ENCODE measurements at places on chromosomes 1 and 21.
A peak's percentile ranks its signal among the peaks of the same experiment; 100 is the strongest.

DNA sequence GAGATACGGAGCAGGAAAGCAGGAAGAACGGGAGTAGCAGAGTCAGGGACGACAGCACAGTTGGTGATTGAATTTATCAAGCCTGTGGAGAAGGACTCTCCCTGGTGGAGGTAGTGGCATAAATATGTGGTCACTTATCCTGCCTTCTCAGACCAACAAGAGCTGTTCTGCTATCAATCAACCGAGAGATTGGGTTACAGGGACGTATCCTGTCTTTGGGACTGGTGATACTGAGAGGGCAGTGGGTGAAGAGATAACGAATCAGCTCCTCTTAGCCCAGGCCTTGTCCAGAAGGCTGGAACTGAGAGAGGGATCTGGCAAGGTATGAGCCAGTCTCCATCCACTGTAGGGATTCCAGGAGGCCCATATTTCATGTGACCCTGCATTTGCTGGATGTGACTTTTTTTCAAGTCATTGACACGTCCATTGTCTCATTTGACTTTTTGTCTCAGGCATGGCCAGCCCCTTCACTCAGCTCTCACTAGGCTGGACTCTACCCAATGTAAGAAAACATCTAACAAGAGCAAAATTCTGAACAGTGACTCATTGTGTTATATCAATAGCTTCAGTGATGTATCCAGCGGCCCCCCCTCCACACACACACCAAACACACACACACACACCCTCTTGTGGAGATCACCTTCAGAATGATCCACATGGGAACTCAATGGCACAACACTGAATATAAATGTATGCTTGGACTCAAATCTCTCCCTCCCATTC lies 11.3 kb downstream of the C1orf116 start:
- no peak for DNase-seq

DNA sequence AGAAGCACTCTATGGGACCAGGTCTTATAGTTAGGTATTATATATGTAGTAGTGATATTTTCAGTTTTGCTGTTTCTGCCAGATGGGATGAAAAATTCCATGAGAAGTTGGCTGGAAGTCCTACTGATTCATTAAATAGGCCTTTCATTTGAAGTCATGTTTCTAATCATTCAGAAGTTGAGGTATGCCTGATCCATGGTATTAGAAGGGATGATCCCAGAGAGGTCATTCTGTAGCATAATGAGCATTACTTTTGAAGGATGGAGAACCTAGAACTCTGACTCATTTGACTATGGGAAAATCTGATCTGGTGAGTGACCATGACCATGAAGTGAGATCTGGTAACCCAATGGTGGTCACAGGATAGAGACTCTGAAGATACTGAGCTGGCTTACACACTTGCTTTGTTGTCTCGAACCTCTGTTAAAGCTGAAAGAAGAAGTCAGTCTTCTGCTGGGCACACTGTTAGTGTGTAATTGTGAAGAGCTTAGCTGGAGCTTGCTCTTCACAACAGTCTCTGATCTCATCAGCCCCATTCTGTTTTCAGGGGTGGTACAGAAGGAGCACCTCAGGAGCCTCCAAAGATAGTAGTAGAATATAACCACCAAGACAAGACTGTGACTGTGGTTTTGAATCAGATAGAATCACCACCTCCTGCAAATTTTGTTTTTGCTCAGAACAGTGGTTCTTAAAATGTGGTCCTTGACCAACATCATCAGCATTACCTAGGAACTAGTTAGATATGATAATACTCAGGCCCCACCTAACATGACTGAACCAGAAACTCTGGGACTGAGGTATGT lies 9.0 kb downstream of the MGST3 start:
- DNase-seq: no peak

- peak; percentile 53 for DNase-seq
Measured at GRCh38 chr21:44331650-44332307, 7.4 kb downstream of the CFAP410 start.

DNA sequence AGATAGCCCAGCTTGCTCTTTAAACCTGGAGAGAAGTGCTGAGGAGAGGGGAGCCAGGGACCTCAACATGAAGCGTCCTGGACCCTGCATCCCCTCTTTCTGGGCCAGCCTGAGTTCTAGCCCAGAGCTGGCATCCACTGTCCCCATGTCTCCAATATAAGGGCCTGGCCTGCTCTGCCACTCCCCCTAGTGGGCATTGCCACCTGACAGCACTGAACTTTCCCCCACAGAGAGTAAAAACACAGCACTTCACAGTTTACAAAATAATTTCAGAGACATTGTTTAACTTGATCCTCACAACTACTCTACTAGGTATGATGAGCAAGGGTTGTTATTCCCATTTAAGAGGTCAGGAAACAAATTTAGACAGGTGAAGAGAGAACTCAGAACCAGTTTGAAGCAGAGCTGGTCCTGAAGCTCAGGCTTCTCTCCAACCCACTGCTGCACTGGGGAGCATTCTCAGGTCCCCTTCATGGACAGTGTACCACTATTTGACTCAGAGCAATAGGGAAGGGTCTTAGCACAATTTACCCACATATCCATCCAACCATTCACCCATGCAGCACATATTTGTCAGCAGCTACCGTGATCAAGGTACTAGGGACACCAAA lies 151.2 kb downstream of the DMRTA2 start:
- no peak for DNase-seq

DNA sequence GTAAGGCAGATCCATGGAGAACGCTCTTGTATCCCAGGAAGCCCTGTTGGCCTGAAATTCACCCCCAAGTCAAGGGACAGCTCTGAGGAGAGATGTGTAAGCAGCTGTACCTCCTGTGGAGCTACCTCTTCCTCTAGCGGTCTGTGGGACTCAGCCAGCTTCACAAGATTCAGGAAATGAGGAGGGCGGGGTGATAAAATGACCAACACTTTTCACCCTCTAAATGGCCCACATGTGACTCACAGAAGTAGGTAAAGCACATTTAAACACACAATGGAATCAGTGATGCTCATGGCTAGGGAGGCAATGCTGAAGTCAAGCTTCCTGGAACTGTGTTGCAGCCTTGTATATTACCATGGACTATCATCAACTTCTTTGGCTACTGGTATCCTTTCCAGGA lies at the start of gene SH2D1B:
TSS of gene SH2D1B (minus strand) at position 135 of the 400 bp plus-strand sequence. CDS start at position 15, 120 bp downstream.
- DNase-seq: no peak

GRCh38 chr1:65082346-65083040 lies 65.5 kb upstream of the AK4 start:
- DNase-seq: no peak

DNA sequence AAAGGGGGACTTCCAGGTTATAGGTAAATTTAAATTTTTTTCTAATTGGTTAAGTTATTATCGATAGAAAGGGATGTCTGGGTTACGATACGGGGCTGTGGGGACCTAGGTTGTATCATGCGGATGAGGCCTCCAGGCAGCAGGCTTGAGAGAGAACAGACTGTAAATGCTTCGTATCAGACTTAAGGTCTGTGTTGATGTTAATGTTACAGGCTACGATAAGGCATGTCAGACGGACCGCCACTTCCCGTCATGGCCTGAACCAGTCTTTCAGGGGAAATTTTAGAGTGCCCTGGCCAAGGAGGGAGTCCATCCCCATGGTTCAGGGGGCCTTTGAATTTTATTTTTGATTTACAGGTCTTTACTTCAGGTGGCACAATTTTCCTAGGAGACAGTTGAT lies 16.7 kb downstream of the ABCG1 start:
- no peak for DNase-seq

DNA sequence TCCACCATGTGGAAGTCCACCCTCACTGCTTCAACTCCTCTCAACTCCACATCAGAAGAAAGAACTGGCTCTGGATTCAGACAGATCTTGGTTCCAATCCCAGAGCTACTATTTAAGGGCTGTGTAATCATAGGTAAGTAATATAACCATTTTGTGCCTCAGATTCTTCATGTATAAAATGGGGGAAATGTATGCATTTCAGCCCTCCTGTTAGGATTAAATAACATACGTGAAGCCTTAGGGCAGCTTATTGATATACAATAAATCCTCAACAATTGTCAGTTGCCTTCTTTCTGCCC lies 23.3 kb downstream of the OTUD7B start:
- DNase-seq: no peak

DNA sequence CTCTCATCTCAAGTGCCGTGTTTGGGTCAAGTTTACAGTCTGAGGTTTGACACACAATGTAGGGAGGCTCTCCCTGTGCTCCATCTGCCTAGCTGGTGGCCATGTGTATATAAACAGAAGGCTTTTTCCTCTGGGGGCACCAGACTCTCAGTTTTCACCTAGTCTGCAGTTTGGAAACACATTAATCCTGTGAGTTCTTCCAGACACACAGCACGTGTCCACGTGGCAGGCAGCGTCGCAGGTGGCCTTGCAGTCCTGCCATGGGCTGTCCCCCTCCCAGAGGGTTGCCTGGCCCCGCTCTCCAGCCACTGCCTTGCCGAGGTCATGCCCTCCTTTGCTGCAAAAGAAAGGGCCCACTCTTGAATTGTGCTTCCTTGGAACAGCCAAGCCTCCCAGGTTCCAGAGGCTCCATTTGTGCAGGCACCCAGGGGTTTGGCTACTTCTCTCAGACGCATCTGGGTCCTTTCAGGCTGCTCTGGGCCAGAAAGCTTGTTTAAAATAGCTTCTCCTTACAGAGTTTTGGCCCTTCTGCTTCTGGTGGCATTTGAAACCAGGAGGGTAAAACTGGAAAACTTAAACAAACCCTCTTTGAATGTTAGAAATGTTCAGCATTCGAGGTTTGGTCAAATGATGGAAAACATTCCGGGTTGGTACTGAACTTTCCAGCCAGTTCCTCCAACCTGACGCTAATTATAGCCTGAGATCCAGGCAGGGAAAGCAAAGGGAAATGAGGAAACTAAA lies 4.4 kb upstream of the RUNX1 start:
- DNase-seq: no peak

DNA sequence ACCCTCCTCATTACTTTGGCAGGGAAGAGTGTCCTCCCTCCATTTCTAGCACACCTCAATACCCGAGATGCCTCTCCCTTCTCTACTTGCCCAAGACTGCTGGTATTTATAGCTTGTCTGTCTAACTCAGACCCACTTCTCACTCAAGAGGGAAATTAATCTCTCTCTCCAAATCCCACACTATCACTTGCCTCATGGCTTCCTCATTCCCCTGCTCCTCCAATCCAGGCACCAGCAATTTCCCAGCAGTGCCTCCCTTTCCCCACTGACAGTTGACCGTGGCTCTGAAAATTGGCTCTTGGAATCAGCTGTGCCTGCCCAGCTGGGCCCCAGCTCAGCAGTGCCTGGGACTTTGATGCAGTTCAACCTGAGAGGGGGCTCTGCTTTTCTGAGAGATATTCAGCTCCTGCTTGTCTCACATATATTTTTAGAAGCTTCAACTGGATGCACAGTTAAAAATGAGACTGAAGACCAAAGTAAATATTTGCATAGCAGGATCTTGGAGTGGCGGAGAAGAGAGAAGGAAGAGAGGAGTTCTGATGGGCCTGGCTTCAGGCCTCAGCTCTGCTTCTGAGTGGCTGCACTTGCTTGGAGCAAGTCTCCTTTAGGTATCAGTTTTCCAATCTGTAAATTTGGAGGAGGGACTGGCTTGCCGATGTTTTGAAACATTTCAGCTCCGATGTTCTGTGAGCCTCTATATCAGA lies 81.1 kb upstream of the SPATA6 start:
- DNase-seq: no peak

- no peak for DNase-seq
Measured at GRCh38 chr1:242162140-242162539, 163.2 kb upstream of the MAP1LC3C start.

- DNase-seq: no peak
Measured at GRCh38 chr1:35726450-35727433, 8.1 kb upstream of the C1orf216 start.

GRCh38 chr1:77467741-77468140 lies 185.9 kb downstream of the AK5 start:
- no peak for DNase-seq

- DNase-seq: no peak
Measured at GRCh38 chr1:205914730-205915129, 28.5 kb downstream of the SLC26A9 start.

DNA sequence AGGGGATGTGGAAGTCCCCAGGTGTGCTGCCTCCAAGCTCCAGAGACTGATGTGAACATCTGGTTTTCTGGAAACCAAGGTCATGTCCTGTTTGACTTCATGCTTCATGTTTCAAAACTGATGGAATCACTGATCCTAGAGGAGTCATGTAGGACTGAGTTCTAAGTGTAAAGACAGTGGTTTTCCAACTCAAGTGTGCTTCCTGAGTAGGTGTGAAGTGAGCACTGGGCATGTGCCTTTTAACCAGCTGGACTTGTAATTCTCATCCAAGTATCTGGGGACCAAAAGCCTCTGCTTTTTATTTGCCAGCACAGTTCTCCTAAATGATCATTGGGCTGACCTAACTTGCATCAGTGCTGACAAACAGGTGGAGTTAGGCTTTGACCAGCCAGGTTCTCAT lies 36.9 kb downstream of the ABCA4 start:
- no peak for DNase-seq

GRCh38 chr1:185360714-185361113 lies 43.7 kb upstream of the IVNS1ABP start:
- DNase-seq: peak; percentile 58

DNA sequence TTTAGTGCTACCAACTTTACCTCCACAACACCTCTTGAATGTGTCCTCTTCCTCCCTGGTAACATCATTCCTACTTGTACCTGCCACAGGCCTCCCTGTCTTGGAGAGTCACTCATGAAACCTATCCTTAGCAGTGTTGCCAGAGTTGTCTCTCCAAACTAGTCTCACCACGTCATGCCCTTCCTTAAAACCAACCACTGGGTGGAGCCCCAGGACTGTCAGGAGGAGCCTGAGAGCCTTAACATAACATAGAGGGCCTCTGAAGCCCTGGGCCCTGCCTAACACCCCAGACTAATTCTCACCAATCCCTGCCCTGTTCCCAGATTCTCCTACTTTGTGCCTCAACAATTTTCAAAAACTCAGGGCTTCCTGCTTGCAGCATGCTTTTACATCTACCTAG lies 65.3 kb downstream of the ZNF697 start:
- peak; percentile 13 for DNase-seq

- no peak for DNase-seq
Measured at GRCh38 chr1:198637916-198638437, 863 bp upstream of the PTPRC start.

GRCh38 chr1:110864287-110864686 lies 8.7 kb upstream of the CD53 start:
- DNase-seq: no peak

DNA sequence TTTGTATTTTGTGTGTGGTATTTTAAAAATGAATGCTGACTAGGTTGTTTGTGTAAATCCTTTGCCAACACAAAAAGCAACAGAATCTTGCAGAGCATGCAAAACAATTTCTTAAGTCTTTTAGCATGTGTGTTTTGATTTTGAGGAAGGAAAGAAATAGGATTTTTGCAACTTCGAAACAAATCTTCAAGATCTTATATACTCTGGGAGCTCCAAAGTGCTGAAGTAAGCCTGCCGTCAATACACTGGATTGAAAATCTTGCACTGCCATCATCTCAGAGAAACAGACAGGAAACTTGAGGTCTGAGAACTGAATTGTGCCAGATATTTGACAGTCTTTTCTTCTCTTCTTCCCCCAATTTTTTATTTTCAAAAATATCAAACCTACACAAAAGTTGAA lies 29.3 kb upstream of the DISP1 start:
- DNase-seq: no peak

GRCh38 chr1:234607109-234608024 lies 2.6 kb downstream of the IRF2BP2 start:
- DNase-seq: no peak
